ENCODE measurements at places on chromosomes 7 and 10. TPM values are rescaled to one million over a fixed set of nuclear protein-coding genes. Genes with fewer than 3 reads are reported as not detected.
A peak's percentile ranks its signal among the peaks of the same experiment; 100 is the strongest.

The SPAG6 gene
- polyA plus RNA-seq, result 7.7 TPM

The C10orf67 gene
- polyA plus RNA-seq, result 0.11 TPM

The OR13A1 gene
- not detected for polyA plus RNA-seq

The MAT1A gene
- not detected for polyA plus RNA-seq

The THAP5 gene
- 19.5 TPM for polyA plus RNA-seq

The GFRA1 gene
- 22.2 TPM for polyA plus RNA-seq

The SPDYE16 gene
- 2.7 TPM for polyA plus RNA-seq

The MMP21 gene
- 0.40 TPM for polyA plus RNA-seq

DNA sequence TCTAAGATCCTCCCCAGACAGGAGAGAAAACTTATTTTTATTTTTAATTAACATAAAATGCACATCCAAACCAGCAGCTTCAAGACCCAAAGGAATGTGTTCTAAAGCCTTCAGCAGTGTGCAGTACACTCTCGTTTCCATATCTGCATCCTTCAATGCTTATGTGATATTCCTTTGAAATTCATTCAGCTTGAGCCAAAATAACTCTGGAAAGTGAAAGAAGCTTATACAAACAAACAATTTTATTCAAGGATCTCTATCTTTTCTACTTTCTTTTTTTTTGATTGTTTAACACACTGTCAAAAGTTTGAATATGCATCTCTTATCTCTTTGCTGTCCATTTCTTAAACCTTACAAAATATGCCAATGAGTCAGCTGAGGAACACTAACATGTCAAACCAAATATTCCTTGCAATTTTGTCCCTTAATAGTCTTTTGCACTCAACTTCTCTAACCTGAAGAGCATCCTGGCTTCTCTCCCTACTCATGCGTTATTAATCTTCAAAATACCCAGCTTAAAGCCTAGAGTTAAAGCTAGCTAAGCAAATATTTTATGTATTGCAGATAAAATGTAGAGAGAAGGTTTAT, 124.3 kb downstream of the THSD7A start:
- DNase-seq, result no peak

DNA sequence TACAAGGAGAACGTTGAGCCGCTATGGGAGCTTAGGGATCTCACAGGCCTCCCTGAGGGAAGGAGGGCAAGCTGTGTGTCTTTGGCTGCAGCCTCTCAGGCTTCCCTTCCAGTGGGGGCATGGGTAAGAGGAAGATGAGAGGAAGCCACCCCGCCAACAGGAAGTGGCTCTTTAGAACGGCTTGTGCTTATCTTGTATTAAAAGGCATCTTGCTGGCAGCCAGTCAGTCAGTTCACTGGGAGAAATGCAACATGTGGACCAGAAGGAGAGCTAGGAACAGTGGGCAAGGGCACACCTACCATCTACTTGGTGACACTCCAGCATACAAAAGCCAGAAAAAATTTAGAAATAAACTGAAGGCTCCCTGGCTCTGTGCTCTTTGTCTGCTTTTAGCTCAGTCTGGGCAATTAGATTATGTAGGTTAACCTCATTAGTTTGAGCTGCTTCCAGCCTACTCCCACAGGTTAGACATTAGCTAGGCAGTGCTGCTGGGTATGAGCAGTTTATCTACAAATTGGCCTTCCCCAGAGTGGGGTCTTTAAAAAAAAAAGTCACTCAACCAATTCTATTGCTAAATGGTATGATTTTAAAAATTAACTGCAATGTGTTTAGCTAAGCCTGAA, 595.9 kb downstream of the KCNMA1 start:
- no peak for DNase-seq

DNA sequence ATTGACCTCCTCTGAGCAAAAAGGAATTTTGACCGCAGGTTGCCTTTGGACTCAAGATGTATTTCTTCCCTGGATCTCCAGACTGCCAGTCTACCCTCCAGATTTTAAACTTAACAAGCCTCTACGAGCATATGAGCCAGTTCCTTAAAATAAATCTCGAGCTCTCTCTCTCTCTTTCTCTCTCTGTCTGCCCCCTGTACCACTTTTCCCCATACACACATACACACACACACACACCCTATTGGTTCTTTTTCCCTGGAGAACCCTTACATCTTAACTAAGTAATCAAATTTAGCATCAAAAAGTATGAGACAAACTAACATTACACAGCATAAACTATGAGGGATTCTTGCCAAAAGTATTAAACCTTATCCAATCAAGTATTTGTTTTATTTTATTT, 11.4 kb downstream of the BCAP29 start:
- DNase-seq, result no peak

DNA sequence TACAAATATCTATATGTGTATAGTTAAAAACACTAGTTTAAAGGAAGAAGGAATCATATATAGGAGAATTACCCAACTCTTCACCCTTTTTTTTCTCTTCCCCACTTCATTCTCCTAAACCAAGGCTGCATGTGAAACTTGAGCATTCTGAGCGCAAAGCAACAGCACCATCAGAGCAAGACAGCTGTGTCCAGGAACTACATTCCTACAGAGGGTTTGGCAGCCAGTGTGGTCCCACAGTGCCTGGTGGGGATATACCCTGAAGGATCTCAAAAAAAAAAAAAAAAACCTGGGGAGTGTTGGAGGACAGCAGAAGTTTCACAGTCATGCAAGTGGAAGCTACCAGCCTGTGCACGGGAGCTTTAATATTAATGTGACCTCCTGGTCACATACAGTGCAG, 310.4 kb downstream of the CTNNA3 start:
- DNase-seq, result no peak

DNA sequence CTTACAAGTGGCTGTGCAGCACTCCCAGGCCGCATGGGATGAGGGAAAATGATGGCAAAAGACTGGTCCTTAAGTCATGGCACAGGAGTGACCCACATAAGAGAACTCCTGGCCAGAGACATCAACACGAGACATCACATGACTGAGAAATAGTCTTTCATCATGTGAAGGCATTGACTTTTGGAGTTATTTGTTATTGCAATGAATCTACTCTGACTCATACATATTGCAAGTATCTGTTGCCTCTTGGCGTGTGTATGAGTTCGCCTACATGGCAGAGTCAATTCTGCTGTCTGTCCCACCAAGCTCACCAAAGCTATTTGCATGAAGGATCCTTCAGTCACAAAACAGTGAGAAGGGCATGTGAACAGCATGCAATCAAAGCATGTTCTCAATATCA, 59.7 kb upstream of the HABP2 start:
- no peak for DNase-seq

- no peak for DNase-seq
Observed at GRCh38 chr7:85011127-85011526, 175.7 kb downstream of the SEMA3D start.

- no peak for DNase-seq
Observed at GRCh38 chr7:135177028-135177696, 6.7 kb upstream of the CYREN start.

GRCh38 chr7:74428023-74428422, 25.7 kb upstream of the GTF2IRD1 start:
- DNase-seq, result no peak

GRCh38 chr10:31697271-31698180, 231.1 kb downstream of the ARHGAP12 start:
- DNase-seq, result peak; percentile 66

DNA sequence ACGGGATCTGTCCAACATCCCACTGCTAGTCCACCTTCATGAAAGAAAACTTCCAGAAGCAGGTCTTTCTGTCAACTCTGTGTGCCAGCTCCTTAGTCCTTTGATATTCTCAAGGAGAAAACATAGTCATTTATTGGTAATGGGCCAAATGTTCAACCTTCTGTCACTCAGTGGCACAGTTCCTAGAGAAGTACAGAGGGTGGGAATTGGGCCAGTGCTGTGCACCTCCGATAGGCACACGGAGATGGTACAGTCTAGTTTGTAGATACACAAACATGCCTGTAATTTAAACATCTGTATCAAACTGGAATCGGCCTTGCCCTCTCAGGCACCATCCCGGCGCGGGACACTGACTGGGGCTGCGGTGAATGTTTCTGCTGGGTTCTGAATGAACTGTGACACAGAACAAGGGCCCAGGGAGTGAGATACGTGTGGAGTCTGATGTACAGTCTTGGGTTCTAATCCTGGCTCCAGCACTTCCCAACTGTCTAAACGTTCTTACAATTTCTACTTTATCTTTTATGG, 213.9 kb upstream of the SHH start:
- DNase-seq, result no peak

DNA sequence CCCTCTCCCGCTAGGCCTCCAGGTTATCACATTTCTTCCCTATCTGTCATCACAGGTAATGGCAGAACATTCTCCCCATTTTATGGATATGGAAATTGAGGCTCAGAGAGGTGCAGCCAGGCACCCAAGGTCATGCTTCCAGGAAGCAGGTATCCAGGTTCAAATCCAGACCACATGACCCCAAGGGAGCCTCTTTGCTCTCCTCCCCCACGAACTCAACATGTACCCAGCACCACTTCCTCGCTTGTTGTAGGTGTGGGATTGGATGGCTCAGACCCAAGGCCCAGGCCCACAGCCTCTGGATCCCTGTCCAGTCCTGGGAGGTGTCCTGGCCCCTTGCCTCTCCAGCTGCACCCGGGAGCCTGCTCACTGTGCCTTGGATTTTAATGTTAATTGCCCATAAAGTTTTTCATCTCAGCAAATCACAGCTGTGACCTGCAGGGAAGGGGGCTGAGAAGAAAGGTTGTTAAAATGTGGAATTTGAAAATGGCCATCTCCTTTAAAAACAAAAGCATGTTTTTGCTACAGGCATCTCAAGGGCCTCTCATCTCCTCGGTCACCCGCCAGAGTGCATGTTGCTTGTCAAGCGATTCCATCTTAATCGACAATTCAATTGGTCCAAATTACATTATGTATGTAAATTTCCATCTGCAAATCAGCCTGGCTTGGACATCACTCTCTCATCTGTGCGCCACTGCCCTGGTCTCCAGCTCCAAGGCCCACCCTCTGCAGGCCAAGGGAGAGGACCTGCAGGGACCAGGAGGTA, 205.4 kb upstream of the ZMIZ1 start:
- DNase-seq, result no peak

DNA sequence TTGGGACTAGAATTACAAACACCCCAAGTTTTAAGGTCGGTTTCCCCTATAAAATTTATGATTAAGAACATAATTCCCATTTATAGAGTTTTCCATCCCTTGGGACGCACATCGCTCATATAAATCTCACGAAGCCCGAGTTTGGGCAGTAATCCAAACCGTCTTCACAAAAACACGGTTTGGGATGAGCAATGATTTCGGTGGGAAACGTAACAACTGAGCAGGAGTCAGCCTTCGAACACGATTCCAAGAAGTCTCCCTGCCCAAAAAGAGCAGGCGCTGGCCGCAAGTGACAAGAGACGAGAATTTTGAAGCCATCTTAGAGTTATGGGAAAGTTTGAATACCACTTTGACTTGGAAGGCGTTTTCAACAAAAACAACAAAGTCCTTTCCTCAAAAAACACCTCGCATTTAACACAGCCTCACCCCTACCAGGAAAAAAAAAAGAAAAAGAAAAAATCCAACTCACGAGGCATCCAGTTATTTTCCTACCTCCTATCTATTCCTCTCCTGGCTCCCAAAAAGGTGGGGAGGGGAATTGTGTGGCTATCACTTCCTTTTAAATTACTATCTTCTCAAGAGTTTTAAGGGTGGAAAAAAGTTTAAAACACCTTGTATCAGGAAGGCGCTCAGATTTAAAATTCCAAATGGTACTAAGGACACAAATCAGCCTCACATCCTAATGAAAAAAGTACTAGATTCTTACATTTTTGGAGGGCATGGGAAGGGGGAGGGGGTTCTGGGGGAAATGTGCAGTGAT, 1.6 kb downstream of the SEPHS1 start:
- no peak for DNase-seq
